NCI-H187 treated with DMSO at 0.1 percent for 48 hours (cell line): ENCODE measurements at places on chromosomes 6 and 20.

GRCh38 chr6:1747531-1747930 is 137.8 kb downstream of the FOXC1 start:
- no peak for DNase-seq

DNA sequence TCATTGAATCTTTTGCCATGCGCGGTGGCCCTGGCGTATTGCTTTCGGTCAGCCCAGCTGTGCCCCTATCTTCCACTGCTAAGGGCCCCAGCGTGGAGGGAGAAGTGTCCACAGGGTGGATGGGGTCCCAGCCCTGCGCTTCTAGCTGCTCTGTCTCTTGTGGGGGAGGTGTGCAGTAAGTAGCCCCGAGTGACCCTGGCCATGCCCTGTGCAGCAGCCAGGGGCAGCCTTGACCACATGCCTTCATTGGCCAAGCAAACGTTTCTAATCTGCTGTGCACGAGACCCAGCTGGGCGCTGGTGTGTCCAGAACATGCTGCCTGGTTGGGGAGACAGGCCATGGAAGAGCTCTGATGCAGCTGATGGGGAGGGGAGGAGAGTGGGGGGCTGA is 13.6 kb downstream of the TMEM181 start:
- no peak for DNase-seq

DNA sequence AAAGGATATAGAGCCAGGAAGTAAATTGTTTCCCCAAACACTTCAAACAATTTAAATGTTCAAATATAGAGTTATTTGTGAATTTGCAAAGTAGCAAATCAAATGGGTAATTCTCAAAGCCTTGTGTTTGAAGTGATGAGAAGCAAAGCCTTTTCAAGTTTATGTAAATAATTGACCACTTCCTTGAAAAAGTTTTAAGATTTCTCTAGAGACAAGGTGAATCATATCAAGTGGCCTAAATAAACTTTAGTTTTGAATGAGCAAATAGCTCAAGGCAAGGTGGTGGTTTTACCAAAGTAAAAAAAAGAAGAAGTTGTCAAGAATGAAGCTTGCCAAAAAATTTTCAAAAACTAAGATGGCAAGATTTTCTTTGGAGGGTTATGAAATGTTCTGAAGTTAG is 42.6 kb upstream of the IFNGR1 start:
- DNase-seq: no peak

DNA sequence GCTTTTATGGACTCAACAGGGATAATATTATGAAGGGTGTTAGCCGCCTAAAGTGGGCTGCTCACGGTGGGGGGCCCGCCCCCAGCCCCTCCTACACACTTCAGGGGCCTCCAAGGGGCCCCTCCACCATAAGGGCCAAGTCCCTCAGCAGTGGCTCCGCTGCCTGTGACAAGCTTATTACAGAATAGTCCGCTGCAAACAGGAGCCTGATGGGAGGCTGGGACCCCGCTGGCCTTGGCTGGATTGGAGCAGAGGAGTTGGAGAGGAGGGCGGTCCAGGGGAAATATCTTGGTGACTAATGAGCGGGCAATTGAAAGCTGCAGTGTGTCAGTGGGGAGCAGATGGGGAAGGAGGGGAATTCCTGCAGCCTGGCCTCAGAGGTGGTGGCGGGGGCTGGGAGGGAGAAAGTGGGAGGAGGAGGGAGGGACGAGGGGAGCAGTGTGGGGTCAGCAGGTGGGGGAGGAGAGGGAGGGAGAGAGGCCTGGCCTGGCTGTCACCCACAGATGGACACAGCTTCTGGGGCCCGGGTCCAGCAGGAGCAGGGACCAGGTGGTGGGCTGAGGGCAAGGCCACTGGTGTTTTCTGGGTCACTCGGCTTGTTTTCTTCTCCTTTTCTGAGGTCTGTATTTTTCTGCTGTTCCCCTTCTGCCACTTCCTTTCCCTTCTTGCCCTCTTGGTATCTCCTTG is 57.6 kb upstream of the FOXP4 start:
- DNase-seq: no peak

GRCh38 chr6:74742793-74743508 is 462.9 kb downstream of the COL12A1 start:
- DNase-seq: no peak

GRCh38 chr6:51466427-51466826 is 621.0 kb downstream of the PKHD1 start:
- no peak for DNase-seq

DNA sequence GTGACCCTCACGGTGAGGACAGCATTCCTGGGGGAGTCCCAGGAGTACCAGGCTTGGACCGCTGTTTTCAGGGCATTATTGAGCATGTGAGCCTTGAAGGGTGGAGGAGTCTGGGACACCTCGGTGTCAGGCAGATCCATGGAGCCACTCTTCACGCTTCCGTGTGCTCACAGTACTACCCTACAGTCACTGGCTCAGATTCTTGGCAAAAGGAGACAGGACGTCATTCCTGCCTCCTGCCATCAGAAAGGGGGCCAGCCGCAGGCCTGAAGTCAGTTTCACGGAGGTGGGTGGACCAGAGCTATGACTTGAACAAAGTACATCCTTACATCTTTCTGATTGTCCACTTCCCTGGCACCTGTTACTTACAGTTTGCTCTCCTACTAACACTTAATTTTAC is 88.9 kb upstream of the CD83 start:
- DNase-seq: no peak

DNA sequence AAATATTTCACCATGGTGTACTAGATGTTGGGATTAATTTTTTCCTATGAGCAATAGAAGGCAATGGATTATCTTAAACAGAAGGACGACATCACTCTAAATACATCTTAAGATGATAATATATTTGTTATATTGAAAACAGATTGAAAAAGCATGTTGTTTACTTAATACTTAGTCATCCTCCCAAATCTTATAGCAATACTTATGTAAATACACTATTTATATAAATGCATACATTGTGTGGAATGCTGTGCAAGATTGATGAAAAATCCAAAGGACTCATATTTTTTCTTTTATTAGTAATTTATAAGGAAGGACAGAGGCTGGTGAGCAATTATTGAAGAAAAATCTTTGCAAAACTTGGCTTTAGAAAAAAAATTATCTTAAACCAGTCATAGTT is 593.5 kb downstream of the MMUT start:
- no peak for DNase-seq

- peak; percentile 77 for DNase-seq
Measured at GRCh38 chr20:59518881-59519706, 85.2 kb upstream of the PHACTR3 start.

DNA sequence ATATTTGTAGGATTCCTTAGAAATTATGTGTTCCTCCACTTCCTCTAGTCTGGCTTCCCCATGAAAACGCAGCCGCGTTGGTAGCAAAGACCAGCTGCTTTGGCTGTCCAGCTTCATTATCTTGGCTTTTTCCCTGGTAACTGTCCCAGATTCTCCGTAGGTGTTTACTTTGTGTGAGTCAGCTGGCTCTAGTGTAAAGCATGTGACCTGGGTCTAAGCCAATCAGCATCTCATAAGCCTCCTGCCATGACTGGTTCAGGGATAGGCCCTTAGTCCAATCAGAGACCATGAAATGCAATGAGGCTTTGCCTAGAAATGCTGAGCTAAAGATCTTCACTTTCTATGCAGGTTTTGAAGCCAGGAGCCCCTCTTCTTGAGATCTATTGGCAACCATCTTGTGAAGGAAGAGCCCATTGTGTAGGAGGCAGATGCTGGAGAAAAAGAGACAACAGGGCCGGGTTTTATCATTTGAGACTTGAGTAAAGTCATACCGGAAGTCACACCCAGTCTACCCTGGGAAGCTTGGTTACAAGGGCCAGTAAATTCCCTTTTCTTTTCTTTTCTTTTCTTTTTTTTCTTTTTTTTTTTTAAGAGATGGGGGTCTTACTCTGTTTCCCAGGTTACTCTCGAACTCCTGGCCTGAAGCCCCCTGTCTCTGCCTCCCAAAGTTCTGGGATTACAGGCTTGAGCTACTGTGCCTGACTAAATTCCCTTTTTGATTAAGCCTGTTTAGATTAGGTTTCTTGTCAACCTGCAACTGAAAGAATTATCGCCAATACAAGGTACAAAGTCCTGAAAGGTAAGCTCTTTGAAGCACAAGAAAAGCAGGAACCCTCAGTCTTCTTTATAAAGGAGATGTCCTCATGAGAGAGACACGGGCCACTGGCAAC is 256.5 kb upstream of the RREB1 start:
- DNase-seq: no peak

- DNase-seq: no peak
Measured at GRCh38 chr6:116073765-116074440, 13.2 kb upstream of the FRK start.

DNA sequence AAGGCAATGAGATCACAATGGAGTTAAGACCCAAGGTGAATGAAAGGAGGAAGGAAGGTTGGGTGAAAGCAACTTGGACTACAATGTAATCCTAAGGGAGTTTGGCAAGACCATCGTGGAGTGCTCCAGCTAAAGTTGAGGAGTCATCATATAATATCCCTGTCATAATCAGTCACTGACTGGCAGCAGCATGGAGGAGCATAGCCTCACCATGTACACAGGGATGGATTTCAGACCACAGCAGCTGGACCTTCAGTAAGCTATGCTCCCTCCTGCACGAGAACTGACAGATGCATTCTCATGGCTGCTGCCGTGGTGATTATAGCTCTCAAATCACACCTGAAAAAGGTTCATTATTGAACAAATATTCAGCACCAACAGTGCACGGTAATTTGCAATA is 43.0 kb downstream of the GOPC start:
- DNase-seq: no peak

- DNase-seq: no peak
Measured at GRCh38 chr20:41279546-41280225, 37.8 kb downstream of the ZHX3 start.

DNA sequence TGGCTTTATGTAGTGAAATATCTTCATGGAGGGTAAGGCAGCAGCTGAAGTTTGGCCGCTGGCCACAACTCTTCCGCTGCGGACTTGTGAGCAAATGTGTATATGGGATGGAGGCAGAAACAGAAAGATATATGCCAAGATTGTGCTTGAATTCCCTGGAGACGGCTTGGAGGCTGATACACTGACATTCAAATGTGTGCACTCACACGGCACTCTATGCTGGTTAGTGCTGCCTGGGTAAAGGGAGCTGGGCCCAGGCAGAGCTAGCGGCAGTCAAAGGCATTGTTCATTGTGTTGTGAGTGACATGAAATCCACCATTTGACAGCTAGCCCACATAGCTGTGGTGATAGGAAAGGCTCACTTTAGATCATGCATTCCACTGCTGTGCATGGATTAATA is 202.7 kb downstream of the CLIC5 start:
- DNase-seq: no peak

DNA sequence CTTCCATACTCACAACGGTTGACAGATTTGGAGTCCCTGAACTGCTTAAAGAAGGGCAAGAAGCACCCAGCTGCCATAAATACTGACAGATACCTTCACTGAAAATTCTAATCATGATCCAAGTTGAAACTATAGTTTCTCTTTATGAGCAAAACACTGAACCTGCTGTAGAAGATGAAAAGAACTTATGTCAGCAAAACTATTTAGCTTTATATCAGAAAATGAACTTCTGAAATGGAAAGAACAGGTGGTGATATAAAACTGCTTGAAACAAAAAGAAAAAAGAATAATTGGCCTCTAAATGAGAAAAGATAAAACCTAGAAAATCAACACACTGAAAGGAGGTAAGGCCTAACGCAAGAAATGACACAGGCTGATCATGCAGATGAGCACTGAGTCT is 72.4 kb downstream of the HACE1 start:
- no peak for DNase-seq

DNA sequence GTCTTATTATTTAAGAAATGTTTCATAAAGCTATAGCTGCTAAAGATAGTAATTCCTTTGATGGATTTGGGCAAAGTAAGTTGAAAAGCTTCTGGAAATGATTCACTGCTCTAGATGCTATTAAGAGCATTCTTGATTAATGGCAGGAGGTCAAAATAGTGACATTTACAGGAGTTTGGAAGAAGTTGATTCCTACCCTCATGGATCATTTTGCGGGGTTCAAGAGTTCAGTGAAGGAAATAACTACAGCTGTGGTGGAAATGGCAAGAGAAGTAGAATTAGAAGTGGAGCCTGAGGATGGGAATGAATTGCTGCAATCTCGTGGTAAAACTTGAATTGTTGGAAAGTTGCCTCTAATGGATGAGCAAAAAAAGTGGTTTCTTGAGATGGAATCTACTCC is 316.1 kb downstream of the UTRN start:
- DNase-seq: no peak

GRCh38 chr6:27188061-27188884 is 59.2 kb upstream of the PRSS16 start:
- DNase-seq: no peak

GRCh38 chr6:38549795-38550194 is 89.9 kb downstream of the BTBD9 start:
- DNase-seq: no peak

DNA sequence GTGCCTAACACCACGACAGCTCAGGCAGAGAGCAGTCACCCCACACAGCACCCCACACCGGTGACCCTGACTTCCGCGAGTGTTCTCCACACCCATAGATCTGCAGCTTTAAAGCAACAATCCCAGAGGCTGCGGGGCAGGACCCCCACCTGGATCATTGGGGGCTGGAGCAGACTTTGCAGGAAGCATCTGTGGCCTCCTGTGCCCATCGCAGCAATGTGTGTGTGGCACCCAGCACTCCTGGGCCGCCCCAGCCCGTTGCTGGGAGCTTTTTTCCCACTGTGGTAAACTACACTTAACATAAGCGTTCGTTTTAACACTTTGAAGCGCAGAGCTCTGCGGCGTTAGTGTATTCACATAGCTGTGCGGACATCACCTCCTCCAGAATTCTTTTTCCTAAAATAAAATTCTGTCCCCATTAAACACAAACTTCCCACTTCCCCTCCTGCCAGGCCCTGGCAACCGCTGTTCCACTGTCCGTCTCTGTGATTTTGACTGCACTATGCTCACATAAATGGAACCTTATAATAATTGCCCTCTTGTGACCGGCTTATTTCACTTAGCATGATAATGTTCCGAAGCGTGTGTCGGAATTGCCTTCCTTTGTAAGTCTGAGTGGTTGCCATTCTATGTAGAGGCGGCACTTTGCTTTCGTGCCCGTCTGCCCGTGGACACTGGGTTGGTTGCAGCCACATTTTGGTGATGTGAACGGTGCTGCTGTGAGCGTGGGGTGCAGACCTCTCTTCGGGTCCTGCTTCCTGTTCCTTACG is 382.5 kb downstream of the CDH4 start:
- no peak for DNase-seq

- no peak for DNase-seq
Measured at GRCh38 chr20:46135856-46136633, 17.9 kb downstream of the CD40 start.
